ENCODE measurements at places on chromosomes 7 and 10.

GRCh38 chr7:149772956-149773434 lies 393 bp downstream of the ZNF467 start:
- no peak for DNase-seq

GRCh38 chr10:90738885-90739284 lies 119.0 kb downstream of the HTR7 start:
- no peak for DNase-seq

DNA sequence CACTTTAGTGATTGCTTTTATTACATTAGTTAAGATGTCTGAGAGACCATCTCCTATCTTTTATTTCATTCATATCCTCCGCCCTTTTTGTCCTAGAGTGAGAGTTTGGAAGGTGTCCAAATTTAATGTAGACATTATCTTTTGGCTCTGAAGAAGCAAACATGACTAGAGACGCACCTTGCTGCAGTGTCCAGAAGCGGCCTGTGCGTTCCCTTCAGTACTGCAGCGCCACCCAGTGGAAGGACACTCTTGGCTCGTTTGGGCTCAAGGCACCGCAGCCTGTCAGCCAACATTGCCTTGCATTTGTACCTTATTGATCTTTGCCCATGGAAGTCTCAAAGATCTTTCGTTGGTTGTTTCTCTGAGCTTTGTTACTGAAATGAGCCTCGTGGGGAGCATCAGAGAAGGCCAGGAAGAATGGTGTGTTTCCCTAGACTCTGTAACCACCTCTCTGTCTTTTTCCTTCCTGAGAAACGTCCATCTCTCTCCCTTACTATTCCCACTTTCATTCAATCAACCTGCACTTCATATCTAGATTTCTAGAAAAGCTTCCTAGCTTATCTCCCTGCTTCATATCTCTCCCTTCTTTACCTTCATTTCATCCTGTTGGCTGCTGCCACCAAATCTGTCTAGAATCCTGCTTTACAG lies 10.4 kb upstream of the CLCN1 start:
- peak; percentile 59 for DNase-seq

GRCh38 chr7:129707910-129708499 lies 96.5 kb downstream of the NRF1 start:
- no peak for DNase-seq

DNA sequence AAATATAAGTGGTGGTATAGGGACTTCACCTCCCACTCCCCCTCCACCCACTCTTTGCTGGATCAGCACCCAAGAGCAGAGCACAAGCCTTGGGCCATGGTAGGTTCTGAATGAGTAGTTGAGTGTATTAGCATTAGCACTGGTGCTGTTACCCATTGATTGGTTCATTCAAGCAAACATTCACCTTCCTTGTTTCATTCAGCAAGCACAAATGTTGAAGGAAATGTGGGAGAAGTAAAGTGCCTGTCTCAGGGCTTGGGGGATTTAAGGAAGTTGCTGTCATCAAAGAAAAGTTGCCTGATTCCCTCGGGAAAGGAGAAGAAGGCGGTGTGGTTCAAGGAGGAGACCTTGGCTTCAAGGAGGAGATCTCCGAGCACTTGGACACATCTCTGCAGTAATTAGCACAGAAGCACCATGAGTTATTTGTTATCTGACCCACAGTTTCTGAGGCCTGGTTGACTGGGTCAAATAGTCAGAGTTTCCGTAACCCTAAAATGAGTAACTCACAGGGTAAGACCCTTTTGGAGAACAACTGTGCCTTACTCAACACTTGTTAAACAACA lies 17.3 kb downstream of the IL2RA start:
- no peak for DNase-seq

DNA sequence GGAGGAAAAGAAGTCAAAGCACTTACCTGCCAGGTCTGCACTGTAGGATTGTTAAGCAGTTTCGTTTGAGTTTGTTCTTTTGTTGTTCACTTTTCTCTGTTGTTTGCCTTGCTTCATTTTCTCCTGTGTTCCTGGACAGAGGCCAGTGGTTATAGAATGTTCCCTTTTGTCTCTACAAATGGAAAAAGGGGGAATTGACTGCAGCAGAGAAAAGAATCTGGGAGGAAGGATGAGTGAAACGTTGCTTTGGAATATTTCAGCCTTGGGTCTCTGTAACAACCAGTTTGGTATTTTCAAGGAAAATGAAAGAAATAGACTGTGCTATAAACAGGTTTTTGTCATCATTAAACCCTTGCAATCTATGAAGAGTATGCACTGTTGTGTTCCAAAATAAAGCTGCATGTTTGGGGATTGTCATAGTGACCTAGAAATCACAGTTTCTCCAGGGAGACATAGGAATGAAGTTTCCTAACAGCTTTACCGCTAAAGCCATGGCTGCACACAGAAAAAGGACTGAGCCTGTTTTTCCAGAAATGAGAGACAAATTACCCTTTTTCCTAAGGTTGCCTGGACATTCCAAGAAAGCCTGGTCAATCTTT lies 60.8 kb upstream of the HABP2 start:
- no peak for DNase-seq

- DNase-seq = peak; percentile 71
Measured at GRCh38 chr7:81704595-81704994, 65.3 kb downstream of the HGF start.

- no peak for DNase-seq
Measured at GRCh38 chr7:3266240-3266639, 34.8 kb upstream of the SDK1 start.

All from RKO (cell line).